ENCODE measurements at places on chromosomes 3 and 15.

DNA sequence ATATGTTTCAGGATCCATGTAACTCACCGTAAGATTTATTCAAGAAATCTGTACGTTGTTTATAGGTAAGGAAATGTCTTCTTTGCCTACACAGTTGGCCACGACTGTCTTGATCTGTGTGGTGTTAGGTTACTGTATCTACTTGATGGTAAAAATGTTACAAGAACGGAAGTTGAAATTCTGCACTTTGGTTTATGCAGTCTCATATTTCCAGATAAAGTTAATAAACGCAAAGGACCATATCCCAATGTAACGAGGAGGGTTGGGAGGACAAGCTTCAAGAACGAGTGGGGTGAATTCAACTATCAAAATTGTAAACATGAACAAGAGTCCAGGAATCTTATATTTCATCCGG is 1.0 kb downstream of the USF3 start:
- no peak for DNase-seq

DNA sequence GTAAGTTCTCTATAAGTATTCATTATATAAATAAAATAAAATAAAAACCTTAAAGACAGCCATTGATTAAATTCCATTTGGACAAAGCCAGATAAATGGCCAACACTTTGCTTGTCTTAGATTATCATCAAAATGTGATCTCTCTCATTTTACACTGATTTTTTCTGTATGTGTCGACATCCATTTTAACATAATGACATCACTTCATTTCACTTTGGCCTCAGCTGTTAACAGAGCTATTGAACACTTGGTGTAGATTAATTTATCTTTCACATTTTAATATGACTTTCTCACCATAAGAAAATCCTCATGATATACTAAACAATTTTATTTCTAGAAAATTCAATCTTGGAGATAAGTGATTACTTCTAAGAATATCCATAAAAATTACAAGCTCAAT is 198.1 kb downstream of the MECOM start:
- DNase-seq = no peak

DNA sequence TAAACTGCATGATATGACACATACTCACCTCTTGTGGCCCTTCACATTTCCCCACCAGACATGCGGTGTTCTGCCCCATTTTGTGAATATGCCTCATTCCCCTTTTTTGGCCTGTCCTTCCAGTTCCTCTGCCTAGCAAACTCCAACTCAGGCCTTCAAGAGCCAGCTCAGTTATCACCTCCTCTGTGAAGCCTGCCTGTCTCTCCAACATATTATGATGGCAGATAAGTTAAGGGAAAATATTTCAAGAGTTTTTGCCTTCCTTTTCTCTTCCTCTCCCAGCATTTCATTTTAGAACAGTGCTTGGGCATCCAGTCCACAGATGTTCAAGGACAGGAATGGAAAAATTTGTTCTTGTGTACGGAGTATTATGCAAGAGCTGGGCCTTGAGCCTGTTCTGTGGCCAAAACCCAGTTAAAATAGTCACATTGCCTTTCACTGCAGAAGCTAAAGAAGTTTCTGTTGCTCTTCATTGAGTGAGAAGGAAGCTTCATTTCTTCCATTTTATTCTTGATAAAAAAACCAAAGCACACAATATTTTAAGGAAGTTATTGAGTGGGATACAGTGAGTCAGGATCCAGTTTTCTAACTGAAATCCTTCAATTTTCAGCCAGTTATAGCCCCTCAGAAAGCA is 192.0 kb downstream of the GHSR start:
- DNase-seq = no peak

DNA sequence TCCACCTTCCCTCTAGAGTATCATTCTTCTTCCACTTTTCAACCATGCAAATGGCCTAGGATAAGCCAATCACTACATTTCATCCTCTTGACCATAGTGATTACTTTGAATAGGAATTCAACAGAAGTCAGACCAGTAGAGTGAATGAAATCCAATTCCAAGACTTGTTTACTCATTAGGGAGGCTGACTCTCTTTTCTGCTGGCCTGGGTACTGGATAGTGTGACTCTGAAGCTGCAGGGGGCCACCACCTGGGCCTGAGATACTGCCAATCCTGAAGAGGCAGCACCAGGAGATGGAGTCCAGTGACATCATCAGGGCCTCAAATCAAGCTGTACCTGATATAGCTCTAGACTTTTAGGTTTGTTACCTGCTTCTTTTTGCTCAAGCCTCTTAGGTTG is 7.0 kb upstream of the FSTL1 start:
- no peak for DNase-seq

- DNase-seq = no peak
Measured at GRCh38 chr3:129576514-129577352, 29.7 kb downstream of the PLXND1 start.

- DNase-seq = no peak
Measured at GRCh38 chr3:60182697-60183096, 1068.6 kb downstream of the FHIT start.

GRCh38 chr3:7025581-7026300 is 164.8 kb downstream of the GRM7 start:
- DNase-seq = no peak

GRCh38 chr3:190456770-190457169 is 7.1 kb upstream of the TMEM207 start:
- no peak for DNase-seq

DNA sequence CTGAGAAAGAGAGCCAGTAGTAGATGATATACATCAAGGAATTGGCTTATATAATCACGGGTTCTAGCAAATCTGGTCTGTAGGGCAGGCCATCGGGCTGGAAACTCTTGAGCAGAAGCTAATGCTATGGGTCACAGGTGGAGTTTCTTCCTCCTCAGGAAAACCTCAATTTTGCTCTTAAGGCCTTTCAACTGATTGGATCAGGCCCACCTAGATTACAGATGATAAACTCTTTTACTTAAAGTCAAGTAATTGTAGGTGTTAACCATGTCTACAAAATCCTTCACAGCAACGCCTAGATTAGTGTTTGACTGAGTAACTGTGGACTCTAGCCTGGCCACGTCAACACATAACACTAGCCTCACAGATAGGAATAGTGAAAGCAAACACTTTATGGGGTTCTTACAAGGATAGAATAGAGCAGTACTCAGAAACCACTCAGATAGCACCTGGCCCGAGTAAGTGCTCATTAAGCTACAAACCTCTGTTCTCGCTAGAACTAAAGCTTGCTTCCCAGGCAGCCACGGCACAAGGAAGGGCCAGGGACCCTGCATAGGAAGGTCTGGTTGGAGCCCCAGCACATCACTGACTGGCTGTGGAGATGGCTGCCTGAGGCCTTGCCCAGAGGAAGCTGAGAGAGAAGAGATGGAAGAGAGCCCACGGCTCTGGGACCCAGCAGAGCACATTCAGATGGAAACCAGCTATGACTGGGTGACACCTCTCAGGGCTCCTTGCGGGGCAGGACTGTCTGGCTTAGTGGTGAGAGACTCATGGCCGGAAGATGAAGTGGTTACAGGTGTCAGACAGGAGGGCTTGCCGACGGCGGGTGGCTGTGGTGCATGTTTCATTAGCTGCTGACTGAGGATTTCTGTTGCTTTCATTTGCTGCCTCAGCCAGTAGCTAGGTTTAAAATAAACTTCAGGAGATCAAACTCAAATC is 202.5 kb upstream of the TLE3 start:
- DNase-seq = no peak

GRCh38 chr15:57323299-57323805 is 53.0 kb upstream of the CGNL1 start:
- DNase-seq = no peak

DNA sequence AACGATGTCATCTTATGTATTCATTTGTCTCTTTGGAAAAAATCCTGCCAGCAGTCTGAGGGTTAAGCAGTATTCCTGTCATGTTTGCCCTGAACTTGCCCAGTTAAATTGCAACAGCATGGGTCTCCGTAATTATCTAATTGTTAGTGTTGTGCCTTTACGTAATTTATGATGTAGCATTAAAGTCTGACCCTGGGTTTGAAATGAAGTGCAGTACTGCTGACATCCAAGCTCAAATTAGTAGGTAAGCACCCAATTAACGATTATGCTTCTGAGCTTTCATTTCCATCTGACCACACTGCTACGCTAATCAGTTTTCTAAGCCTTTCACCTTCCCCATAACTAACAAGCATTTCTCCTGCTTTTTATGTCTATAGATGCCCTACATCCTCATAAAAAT is 241.8 kb downstream of the ARRDC4 start:
- no peak for DNase-seq

GRCh38 chr3:167798443-167798842 is 62.9 kb downstream of the SERPINI1 start:
- no peak for DNase-seq

- DNase-seq = no peak
Measured at GRCh38 chr3:149958171-149958796, 12.4 kb downstream of the PFN2 start.

DNA sequence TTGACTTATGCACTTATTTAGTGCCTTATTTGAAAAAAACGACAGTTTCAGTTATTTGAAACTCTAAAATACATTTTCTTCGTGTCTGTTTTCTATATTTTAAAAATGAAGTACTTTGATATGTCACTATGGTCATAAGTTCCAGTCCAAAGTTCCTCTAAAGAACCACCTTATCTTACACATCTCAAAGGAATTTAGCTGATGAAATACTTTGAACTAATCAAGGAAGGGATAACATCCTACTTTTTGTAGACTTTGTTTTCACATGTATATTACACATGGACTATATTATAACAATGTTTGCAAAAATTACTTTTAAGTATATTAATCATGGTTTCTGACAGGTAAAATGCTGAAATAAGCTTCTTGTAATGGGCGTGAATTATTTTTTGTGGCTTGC is 265.8 kb upstream of the ZNF717 start:
- DNase-seq = no peak

DNA sequence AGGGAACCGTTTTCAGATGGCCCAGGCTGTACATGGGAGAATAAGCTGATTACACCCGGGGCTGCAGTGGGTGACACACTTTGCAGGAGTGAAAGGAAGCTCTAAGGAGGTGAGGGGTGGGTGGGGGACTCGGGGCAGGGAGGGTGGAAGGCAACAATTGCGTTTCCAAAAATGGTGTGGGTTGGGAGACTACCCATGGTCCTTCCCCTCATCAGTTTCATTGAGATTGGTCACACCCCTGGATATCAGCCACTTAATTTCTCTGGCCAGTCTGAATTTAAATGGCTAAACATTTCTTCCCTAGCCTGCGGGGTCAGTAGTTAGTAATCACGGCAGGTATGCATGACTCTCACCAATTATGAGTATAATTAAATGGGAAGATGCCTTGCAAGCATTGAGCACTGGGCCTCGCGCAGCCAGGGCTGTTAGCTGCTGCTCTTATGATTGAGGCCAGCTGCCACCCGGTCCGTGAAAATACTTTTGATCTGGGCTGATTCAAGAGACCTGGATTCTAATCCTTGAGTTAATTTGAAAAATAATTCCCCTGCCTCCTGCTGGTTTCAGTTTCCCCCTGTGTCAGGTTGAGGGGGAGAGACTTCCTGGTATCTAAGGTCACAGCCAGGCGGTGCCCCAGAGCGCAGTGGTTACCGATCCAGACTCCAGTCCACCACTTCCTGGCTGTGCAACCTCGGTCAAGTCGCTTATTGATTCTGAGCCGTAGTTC is 23.3 kb downstream of the SLC6A6 start:
- DNase-seq = no peak
